Right kidney (tissue), 9 donors: ENCODE measurements at places on chromosomes 7 and 10.

GRCh38 chr10:14356921-14357320 lies 26.2 kb upstream of the FRMD4A start:
- no peak for DNase-seq

DNA sequence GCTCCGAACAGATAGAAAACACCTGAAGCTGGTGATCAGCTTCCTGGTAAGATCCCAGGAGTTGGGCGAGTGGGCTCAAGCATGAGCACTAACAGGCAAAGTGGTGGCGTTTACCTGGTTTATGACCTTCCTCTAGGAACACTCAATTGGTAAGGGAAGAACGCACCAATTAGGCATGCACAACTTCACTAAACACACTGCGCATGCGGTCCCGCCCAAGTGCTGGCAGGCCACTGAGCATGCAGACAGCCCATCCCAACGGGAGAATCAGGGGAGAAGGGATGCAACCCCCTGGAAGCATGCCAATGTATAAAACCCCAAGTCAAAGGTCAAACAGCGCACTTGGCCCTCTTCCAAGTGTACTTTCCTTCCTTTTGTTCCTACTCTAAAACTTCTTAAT lies 70.4 kb downstream of the LYZL2 start:
- no peak for DNase-seq

- DNase-seq = peak; percentile 83
Observed at GRCh38 chr7:152435384-152436110, at the start of gene KMT2C. Gene KMT2C (minus strand): TSS chr7:152436003. CDS start chr7:152435786, 217 bp downstream.

GRCh38 chr7:11343818-11344413 lies 370.2 kb downstream of the PHF14 start:
- DNase-seq = peak; percentile 33

DNA sequence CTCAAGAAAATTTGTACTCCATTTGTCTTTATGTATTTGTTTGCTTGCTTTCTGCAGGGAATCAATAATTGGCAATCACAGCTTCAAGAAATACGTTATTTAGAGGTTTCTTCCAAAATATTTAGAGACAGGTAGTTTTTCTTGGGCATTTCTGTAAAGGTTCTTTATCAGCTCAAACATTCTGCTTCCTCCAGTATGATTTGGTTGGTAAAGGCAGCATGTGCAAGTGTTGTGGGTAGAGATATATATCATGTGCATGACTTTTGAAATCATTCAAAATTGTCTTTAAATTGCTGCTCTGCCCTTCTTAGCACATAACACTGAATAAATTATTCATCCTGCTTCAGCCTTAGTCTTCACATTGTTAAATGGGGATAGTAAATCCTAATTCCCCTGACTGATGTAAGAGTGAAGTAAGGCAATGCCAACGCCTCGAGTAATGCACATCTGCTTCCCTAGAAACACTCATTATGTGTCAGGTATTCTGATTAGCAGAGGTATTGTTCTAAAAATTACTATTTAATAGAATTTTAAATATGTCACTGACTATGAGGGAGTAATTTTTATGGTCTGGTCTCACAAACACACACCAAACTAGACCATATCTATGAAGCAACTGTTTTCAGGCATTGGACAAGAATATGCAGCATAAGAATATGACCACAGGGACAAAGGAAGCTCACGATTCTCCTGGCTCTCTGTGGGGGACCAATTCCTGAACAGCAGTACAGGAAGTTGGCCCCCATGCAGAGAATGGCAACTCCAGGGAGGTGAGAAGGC lies 77.3 kb upstream of the AKR1E2 start:
- DNase-seq = no peak

DNA sequence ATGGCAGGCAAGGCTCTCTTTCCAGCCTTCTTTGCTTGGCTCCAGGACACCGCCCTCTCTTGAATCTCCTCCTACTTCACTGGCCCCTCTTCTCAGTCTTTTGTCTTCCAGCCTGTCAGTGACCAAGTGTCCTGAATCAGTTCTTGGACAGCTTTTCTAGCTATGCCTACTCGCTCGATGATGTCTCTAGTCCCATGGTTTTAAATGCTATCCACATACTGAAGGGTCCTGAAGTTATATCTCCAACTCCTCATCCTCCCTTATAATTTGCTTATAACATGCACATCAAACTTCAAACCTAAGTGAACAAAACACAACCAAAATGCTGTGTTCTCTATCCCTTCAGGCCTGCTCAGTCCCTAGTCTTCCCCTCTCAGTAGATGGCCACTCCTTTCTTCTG lies 5.0 kb upstream of the GOLGA7B start:
- DNase-seq = no peak
